ENCODE measurements at places on chromosomes 3 and 15.

GRCh38 chr15:36666228-36666905, 86.9 kb downstream of the CDIN1 start:
- DNase-seq = no peak

DNA sequence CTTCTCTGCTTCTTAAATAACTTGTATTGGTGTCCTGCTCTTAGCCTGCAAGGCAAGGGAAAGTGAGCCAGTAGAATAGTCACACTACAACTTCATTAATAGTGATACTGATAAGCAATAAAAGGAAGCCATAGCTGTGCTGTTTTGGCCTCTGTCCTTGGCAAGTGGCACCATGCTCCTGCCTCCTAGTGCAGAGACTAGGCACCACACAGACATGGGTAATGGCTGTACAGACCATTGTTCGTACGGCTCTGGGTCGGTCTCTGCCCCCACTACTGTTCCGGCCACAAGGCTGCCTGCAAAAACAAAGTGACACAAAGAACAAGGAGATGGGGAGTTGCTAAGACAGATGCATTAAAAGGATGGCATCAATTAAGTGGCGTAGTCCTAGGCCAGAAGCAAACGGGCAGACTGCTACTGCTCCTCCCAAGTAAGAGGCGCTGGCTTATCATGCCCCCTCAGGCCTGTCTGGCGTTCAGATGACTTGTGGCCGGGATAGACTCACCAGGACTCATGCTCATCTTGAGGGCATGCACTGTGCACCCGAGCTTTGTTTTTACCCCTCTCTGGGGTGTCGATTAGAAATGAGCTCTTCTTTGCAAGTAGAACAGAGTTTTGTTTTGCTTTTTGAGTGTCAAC, 75.6 kb downstream of the TRAK1 start:
- DNase-seq = no peak

GRCh38 chr3:132953683-132954082, 84.5 kb upstream of the TMEM108 start:
- no peak for DNase-seq

DNA sequence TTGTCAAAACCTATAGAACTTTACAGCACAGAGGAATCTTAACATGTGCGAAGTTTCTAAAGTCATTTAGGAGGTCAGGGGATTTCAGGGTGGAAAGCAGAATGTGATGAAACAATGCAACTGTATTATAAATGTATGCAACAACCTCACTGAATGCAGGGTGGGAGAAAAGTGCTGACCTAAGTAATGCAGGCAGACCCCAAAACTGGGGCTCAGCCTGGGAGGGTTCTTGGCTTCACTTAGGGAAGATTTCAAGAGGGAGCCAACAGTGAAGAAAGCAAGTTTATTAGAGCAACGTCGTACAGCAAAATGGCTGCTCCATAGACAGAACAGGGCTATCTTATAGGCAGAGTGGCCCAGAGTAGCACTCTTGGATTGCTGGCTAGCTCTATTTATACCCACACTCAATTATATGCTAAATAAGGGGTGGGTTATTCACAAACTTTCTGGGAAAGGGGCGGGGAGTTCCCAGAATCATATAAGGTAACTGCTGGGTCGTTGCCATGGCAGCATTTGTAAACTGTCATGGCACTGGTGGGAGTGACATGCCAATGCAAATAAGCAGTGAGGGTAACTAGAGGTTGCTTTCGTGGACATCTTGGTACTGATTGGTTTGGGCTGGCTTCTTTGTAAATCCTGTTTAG, 14.2 kb upstream of the CAND2 start:
- no peak for DNase-seq

DNA sequence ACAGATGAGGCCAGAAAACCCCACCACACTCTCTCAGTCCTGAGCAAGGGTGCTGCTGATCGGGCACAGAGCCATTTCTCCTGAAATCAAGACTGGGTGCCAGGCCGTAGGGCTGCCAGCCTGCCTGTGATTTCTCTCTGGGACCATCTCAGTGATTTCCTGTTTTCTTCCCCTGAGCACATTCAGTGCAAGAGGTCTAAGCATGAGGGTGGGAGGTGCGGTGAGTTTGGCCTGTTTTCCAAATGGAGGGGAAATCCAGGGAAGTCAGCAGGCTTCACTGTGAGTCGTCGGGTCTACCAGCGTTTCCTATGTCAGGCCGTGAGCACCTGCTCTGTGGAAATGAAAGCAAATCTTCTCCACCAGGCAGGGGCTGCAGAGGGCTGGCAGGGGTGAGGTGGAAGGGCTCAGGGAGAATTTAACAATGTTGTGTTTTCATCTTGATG, 82.3 kb downstream of the ST6GAL1 start:
- DNase-seq = no peak

DNA sequence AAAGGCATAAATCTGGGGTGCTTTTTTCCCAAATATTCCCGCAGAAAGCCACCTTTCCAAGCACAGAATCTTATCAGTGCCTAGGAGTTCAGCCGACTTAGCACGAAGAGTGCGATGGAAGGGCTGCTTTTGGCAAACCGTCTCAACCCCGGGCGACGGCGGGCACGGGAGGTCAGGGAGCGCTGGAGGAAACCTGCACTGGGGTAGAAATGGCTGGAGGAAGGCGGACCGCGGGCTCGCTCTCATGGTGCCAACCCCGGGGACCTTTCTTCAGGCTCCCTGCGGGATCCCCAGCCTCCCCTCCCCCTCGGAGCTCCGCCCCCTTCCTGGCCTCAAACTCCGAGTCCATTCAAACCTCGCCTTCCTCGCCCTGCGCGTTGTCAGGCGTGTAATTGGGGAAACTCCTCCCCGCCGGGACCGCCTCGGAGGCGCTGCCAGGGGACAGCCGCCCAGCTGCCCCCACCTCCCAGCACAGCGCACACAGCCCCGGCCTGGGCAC, at the start of gene GABRG3:
TSS of gene GABRG3 (plus strand) at position 470 of the 499 bp plus-strand sequence.
- DNase-seq = no peak

- no peak for DNase-seq
These were observed 25.0 kb downstream of the SCG3 start for GRCh38 chr15:51706291-51706690.

DNA sequence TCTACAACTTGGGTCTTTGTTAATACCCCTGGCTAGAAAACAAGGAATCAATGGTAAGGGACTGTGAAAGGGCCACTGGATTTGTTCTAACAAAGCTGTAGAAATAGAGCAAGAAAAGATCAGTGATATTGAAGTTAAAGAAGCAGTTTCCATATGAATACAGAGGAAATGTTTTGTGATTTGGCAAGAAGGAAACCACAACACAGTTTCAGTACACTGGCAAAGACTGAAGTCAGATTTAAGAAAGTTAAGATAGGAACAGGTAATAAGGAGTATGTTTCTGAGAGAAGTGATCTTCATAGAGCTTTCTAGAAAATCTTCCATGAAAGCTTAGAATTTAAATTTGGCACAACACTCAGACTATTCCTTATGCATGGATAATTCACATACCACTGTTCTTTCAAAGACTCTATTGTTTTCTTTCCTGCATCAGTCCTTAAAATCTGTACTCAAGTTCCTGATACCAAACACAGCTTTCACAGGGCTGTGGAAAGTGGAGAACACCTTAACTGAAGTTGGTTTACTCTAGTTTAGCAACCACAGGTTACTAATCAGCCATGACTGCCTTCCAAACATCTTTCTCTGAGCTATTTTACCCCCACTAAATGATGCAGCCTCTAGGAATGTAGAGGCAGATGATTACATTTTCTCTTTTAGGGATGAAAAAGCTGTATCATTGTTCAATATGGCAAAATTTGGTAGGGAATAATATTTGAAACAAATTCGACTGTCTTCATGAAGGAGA, 32.4 kb upstream of the ALCAM start:
- DNase-seq = no peak

DNA sequence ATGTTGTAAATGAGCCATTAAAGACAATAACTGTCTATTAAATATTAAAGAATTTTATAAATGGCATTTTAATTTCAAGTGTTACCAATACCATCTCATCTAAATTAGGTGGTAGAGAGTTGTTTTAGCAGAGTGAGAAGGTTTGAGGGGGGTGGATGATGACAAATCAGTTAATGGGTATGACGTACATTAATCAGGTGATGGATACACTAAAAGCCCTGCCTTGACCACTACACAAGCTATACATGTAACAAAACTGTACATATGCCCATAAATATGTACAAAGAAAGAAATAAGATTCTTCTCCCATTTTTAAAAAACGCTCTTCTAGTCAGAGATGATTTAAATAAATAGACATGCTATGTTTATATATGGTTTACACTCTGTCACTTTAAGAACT, 40.0 kb downstream of the TAFA4 start:
- no peak for DNase-seq

GRCh38 chr3:9241956-9242355, 7.5 kb downstream of the SRGAP3 start:
- DNase-seq = no peak

GRCh38 chr3:141429371-141430035, 57.3 kb upstream of the RASA2 start:
- DNase-seq = no peak

- peak; percentile 17 for DNase-seq
These were observed 1.6 kb upstream of the CHST13 start for GRCh38 chr3:126522363-126522788.

DNA sequence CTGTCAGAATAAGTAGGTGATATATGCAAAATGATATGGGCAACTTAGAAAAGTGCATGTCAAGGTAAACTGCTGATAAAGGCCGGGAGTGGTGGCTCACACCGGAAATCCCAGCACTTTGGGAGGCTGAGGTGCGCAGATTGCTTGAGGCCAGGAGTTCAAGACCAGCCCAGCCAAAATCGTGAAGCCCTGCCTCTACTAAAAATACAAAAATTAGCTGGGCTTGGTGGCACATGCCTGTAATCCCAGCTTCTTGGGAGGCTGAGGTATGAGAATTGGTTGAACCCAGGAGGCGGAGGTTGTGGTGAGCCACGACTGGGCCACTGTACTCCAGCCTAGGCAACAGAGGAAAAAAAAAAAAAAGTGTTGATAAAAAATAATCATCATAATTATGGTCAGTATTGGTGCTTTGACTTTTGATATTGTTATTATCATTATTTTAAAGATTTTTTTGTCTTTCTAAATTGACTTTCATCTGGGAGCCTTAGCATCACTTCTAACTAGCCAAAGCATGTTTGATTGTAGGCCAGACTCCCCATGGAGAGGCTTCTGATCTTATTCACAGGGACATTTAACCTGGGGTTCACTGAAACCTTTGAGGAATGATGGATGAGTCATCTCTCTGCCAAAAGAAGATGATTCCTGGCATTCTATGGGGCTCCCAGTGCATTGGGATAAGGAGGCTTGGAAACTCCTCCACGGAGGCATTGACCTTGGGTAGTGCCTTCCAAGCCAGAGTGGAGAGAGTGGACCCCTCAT, 5.6 kb downstream of the ZBTB38 start:
- no peak for DNase-seq

DNA sequence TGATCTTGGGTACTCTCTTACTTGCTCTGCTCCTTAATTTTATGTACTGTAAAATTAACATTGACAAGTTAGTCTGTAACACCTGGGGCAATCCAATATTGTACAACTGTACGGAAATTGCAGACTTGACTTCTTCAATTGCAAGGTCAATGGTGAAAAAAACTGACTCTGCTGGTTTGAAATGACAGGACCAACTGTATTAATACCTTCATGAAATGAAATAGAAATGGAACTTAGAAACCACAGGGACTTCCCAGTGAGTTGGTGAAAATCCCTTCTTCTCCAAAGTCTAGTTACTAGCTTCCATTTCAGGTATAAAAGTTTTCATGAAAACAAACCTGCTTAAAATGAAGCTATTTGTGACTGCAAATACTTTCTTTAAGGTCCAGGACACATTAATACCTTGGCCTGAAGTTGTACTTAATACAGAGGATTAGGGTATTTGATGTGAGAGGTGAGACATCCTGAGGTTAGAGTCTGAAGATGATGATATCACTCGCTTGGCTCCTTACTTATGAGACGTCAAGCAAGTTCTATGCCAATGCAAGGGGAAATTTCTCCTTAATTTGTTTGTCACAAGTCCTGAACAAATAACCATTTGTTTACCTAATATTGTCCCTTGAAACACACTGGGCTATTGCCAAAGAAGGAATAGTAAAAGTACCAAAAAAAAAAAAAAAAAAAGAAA, 226.2 kb upstream of the TP63 start:
- DNase-seq = no peak

DNA sequence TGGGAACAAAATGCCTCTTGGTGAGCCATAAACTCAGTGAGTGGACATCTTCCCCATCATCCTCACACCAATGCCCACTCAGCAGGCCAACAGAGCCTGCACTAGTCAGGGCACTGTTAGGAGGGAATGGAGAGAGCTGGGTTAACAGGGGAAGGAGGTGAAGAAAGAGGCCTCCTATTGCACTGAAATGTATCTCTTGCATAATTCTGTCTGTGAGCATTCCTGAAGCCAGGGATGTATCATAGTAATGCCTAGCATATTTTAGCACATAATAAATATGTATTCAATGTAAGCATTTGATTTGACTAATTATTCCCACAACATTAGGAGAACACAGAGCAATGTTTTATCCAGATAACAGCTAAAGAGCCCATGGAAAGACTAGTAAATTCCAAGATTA, 81.2 kb downstream of the ANO10 start:
- DNase-seq = no peak

DNA sequence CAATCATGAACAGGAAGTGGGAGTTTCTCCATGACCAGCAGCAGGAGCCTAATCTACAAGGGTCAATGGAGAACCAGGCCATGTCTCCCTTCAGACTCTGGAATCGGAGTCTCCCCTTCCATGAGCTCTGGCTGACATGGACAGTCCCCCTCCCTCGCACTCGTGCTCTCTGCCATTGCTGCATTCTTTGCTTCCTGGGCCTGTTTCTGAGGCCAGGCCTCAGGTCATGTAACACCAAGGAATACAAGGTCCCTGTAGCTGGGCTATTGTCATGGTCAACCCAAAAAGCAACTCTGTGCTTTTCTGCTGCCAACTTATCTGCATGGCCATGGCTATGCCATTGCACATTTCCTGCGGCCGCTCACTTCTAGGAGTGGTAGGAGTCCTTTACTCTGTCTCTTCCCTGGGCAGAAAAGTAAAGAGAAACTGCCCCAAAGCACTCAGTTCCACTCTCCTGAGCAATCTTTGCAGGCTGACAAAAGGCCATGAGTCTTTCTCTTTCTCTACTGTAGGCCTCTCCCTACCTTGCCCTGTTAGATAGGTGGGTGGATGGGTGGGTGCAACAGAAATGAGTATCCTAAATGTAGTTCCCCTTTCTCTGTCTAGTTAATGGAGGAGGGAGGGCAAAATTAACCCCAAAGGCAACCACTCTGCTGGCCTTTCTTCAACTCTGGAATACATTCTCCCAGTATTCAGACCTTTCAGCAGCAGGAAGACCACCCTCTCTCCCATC, 40.8 kb upstream of the PROK2 start:
- DNase-seq = no peak

- DNase-seq = no peak
These were observed 1.6 kb downstream of the C15orf39 start for GRCh38 chr15:75203017-75203907.

GRCh38 chr3:45240292-45240691, 14.2 kb upstream of the TMEM158 start:
- no peak for DNase-seq

Measured in stimulated activated CD8-positive, alpha-beta memory T cell treated with anti-CD3 and anti-CD28 coated beads, Interleukin-7, amount 100 ng/mL, for 24 hours (primary cell).